Activated CD4-positive, alpha-beta T cell treated with anti-CD3 and anti-CD28 coated beads for 36 hours (primary cell): ENCODE measurements at places on chromosomes 1 and 21. TPM values are rescaled to one million over a fixed set of nuclear protein-coding genes. Genes with fewer than 3 reads are reported as not detected.

DNA sequence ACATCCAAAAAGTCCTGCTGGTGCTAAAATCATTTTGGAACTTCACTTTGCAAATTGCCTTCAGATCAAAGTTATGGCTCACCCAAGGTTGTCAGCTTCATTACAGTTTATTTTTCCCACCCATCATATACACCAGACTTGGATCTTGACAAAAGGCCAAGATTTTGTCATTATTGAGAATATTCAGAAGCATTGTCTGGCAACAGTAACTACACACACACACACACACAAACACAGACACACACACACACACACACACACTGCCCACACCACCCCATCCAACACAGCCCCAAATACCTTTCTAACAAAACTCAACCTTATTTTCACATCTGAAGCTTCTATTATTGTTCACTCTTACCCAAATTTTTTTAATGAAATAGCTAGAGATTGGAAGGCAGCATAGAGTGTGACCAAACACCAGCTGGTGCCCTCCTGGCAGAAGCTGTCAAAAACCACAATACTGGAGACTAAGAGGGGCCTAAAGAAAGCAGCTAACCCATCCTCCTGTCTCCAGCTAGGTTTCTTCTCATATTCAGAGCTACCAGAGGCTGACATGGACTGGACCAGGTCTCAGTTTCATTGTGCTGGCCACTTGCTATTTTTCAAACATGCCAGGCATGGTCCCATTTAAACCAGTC is 139.1 kb upstream of the ZC3H11B start:
- no peaks in the 10 kb centered on the region for H3K36me3 ChIP-seq
- H3K27me3 ChIP-seq, result no peaks in the 10 kb centered on the region
- H3K4me1 ChIP-seq, result no peaks in the 10 kb centered on the region
- H3K27ac ChIP-seq, result no peak overlapping the region

DNA sequence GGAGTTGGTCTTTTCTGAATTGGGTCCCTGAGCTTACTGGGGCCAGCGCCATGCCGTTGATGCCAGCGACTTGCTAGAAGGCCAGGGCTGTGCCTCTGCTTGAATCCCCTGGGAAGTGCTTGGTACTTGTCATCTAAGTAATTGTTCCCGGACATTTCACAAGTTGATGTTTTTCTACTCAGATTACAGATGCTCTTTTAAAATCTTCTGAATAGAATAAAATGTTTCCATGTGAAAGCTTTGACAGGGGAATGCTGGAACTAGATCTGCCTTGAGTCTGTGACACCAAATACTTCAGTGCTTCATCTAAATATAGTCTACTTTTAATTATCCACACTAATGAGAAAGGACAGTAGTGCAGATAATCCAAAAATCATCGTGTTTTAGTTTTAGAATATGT is 38.3 kb downstream of the PTGFRN start:
- no peaks in the 10 kb centered on the region for H3K27me3 ChIP-seq
- no peak overlapping the region for H3K4me3 ChIP-seq
- peaks cover 6% of the 10 kb centered on the region for H3K36me3 ChIP-seq
- H3K27ac ChIP-seq, result no peak overlapping the region
- DNase-seq, result no peak

The CELA3A gene
- not detected for total RNA-seq

DNA sequence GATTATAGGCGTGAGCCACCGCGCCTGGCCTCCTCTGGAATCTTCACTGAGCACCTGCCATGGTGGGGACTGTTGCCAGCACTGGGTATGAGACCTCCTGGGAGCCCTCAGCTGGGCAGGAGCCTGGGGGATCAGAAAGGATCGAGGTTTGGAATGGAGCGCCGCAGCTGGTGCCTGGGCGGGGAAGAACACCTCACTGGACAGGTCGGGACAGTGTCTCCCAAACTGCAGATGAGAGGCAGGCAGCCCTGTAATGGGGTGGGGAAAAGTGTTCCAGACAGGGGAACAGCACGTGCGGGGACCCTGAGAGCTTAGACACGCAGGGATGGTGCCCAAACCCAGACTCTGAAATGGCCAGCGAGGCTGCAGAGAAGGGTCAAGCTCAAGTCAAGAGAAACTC is 150.9 kb upstream of the C1orf174 start:
- no peak for DNase-seq
- no peaks in the 10 kb centered on the region for H3K4me1 ChIP-seq
- peaks cover 8% of the 10 kb centered on the region for H3K27me3 ChIP-seq
- no peak overlapping the region for H3K27ac ChIP-seq
- no peaks in the 10 kb centered on the region for H3K36me3 ChIP-seq

GRCh38 chr1:175539986-175540385 is 203.4 kb downstream of the TNR start:
- H3K27ac ChIP-seq, result no peak overlapping the region
- DNase-seq, result no peak
- no peaks in the 10 kb centered on the region for H3K4me1 ChIP-seq
- no peak overlapping the region for H3K4me3 ChIP-seq
